ENCODE measurements at places on chromosomes 2 and 18.

DNA sequence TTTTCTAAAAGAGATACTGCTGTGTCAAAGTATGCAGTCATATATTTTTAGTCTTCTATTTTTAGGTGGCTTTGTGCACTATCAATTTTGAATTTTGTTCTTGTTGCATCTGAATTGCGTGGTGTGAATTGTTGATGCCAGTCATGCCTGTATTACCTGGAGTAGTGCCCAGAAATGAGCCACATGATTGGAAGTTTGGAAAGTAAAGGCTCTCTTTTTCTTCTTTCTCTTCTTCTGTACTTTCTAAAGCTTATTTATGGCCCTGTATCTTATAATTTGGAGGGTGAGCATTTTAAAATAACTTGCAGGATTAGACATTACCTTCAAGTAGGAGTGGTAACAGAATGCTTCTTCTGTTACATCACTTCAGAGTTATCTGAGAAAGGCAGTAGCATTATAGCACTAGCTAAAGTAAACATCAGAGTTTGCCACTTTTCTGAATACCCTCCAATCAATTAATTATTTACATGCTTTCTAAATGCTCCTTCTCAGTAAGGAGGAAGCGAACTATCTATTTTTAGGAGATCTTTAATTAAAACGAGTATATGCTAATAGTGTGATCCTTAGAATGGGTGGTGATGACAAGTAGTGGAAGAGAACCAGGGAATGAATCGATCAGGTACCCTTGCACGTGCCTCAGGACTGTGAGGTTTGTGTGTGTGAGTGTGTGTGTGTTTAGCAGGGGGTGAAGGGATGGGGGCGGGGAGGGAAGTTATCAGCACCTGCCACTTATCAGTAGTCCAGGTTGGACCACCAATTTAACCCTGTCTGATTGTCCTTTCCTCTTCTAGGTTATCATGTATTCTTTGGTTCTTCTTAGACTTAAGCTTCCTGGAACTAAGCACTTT, 112.5 kb downstream of the MAP3K20 start:
- DNase-seq: peak; percentile 29

DNA sequence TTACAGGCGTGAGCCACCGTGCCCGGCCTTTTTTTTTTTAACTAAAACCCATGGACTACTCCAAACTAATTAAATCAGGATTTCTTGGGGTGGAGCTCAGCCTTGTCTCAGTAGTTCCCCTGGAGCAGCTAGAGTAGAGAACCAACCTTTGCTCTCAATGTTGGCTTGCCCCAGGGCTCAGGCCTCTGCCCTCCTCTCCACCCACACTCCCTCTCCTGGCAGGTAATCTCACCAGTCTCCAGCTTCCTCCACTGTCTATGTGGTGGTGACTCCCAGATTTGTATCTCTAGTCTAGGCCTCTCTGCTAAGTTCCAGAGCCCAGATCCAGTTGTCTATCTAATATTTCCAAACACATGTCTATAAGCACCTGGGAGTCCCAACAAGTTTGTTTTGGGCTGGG, 9.6 kb upstream of the MTA3 start:
- no peak for DNase-seq

DNA sequence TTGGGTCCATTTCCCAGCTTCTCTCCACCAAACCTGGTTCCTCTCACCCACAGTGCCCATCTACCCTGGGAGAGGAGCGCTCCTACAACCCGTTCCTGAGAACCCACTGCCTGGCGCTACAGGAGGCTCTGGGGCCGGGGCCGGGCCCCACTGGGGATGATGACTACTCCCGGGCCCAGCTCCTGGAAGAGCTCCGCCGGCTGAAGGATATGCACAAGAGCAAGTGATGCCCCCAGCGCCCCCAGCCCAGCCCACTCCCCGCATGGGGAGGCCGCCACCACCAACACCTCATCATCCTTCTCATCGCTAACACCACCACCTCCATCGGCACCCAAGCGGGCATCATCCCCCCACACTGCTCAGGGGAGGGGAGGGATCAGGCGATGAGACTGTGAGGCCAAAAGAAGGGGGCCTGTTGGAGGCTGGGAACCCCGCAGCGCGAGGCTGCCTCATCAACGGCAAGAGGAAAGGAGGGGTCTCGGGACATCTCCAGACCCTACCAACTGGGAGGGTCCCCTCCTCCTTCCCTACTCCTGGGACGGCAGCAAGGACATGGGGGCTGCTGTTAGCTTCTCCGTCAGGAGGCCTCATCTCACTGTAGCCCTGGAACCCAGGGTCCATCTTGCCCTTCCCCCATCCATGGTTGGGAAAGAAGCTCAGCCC, 11.8 kb upstream of the CATIP start:
- DNase-seq: no peak

DNA sequence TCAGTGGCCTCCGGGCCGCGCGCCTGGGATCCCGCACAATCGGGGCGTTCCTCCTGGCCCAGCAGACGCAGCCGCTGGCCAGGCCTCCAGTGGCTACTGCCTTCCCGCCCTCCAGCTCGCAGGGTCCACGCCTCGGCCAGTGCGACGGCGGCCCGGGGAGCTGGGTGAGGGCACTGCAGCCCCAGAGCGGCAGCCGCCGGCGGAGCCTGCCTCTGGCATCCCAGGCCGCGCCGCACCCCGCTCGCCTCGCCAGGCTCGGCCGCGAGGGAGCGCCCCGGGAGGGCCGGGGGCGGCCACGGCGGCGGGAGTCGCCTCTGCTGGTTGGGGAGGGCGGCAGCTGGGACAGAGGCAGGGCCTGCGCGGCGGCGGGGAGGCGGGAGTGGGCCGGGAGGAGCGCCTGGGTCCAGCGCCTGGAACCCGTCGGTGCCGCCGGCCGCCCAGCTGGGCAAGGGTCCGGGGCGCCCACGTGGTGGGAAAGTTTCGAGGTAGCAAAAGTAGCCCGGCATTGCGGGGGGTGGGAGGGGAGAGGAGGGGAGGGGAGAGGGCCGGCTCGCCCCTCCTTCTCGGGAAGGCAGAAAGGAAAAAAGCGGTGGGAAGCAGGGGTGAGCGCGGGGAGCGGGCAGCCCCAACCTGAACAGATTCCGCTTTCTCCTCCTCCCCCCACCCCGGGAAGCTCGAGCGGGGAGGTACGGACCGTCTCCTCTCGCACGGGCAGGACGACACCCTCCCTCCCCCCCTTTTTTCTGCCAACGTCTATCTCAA, 1.5 kb upstream of the INHBB start:
- peak; percentile 63 for DNase-seq

GRCh38 chr18:1015777-1016176, 111.1 kb downstream of the ADCYAP1 start:
- no peak for DNase-seq

Data from testis (tissue), 5 donors.